ENCODE measurements at places on chromosomes 11 and 22. TPM values are rescaled to one million over a fixed set of nuclear protein-coding genes. Genes with fewer than 3 reads are reported as not detected.

DNA sequence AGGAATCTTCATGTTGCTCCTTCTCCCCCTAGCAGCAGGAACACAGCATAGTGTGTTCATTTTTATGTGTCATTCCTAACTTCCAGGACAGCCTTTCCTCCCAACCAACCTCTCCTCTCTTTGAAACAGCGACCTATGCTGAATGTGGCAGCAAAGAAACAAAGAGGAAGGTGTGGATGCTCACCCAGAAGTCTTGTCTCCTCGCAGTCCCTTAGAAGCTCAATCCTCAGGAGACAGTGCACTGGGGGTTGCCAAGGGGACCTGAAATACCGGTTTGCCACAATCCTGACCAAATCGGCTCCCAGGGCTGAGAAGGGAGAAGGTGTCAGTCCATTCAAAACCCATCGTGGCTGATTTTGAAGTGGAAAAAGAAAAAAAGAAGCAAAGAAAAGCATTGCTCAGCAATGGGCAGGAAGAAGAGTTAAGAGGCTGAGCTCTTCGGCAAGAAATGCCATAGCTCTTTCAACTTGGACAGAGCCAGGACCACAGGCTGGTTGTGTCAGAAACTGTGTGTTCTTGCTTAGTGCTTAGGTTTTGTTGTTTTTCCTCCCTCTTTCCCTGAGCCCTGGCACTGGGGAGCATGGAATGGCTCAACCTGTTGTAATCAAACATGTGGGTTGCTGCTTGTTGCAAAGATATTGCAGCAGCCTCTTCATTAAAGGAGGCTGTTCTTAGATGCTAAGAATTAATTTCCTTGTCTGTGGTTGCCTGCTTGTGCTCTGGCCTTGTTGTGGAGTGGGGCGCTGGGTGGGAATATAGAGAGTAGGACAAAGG lies 30.4 kb upstream of the TENM4 start:
- H3K27ac ChIP-seq, result no peak overlapping the region
- H3K4me3 ChIP-seq, result no peak overlapping the region
- no peaks in the 10 kb centered on the region for H3K27me3 ChIP-seq
- H3K4me1 ChIP-seq, result peaks cover 8% of the 10 kb centered on the region
- no peak for DNase-seq

OR8D1 gene
- not detected for total RNA-seq

OTOG gene
- not detected for total RNA-seq

DNA sequence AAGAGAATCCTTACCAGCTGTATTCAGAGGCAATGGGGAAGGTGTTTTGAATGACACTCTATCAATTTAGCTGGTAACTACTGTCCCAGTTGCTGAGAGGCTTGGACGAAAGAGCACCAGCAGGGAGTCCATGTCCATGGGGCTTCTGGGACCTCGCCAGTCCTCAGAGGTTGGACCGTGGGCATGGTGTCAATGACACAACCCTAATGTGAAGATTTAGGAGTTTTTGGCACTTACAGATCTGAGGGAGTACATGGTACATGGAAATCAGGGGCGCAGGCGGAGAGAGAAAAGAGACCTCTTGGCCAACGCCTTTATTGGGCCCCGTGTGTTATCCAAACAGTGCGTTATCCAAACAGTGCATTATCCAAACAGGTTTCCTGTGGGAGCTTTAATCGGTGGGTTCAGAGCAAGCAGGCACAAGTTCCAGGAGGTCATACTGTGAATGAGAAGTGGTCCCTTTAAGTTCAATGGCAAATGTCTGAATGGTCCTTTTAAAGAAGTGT lies 169.1 kb upstream of the B3GAT1 start:
- H3K4me3 ChIP-seq, result no peak overlapping the region
- DNase-seq, result peak; percentile 33
- no peaks in the 10 kb centered on the region for H3K4me1 ChIP-seq
- H3K36me3 ChIP-seq, result no peaks in the 10 kb centered on the region
- peaks cover 33% of the 10 kb centered on the region for H3K27me3 ChIP-seq
- no peak overlapping the region for H3K27ac ChIP-seq

- H3K4me3 ChIP-seq, result no peak overlapping the region
- peaks cover 71% of the 10 kb centered on the region for H3K4me1 ChIP-seq
- no peaks in the 10 kb centered on the region for H3K36me3 ChIP-seq
- no peaks in the 10 kb centered on the region for H3K27me3 ChIP-seq
These were observed 139.6 kb downstream of the TRPC6 start for GRCh38 chr11:101444164-101444563.

WT1 gene
- total RNA-seq, result not detected

GRCh38 chr11:57502376-57502775 lies 13.1 kb downstream of the SLC43A1 start:
- no peak overlapping the region for H3K4me3 ChIP-seq
- DNase-seq, result no peak
- H3K27me3 ChIP-seq, result no peaks in the 10 kb centered on the region
- H3K4me1 ChIP-seq, result peaks cover 11% of the 10 kb centered on the region
- H3K27ac ChIP-seq, result no peak overlapping the region
- no peaks in the 10 kb centered on the region for H3K36me3 ChIP-seq

CATSPER1 gene
- not detected for total RNA-seq

PHLDA2 gene
- 63.9 TPM for total RNA-seq

- no peaks in the 10 kb centered on the region for H3K4me1 ChIP-seq
- no peak overlapping the region for H3K27ac ChIP-seq
- H3K27me3 ChIP-seq, result peaks cover 19% of the 10 kb centered on the region
- no peak overlapping the region for H3K4me3 ChIP-seq
These were observed 10.1 kb upstream of the SCN2B start for GRCh38 chr11:118186346-118187107.

GRCh38 chr11:75184757-75185425 lies 34.0 kb downstream of the SLCO2B1 start:
- peak; percentile 42 for DNase-seq
- H3K36me3 ChIP-seq, result no peaks in the 10 kb centered on the region
- no peak overlapping the region for H3K27ac ChIP-seq
- no peak overlapping the region for H3K4me3 ChIP-seq
- H3K27me3 ChIP-seq, result peaks cover 10% of the 10 kb centered on the region

GRCh38 chr11:119422809-119423508 lies at the start of gene THY1:
Gene THY1, minus strand, starts transcription at chr11:119423172. Its CDS starts 2,267 bp downstream, at chr11:119420905.
- peaks cover 12% of the 10 kb centered on the region for H3K36me3 ChIP-seq
- no peaks in the 10 kb centered on the region for H3K27me3 ChIP-seq
- no peak for DNase-seq
- peaks cover 52% of the 10 kb centered on the region for H3K4me1 ChIP-seq
- peak within 1 kb of the TSS; percentile 87 for H3K27ac ChIP-seq

- no peaks in the 10 kb centered on the region for H3K4me1 ChIP-seq
- peaks cover 17% of the 10 kb centered on the region for H3K27me3 ChIP-seq
- DNase-seq, result peak; percentile 83
- peaks cover 3% of the 10 kb centered on the region for H3K36me3 ChIP-seq
- H3K4me3 ChIP-seq, result no peak overlapping the region
These were observed 16.2 kb upstream of the MUC5B start for GRCh38 chr11:1206391-1207271.

TBX10 gene
- total RNA-seq, result not detected

- H3K4me3 ChIP-seq, result no peak overlapping the region
- no peaks in the 10 kb centered on the region for H3K36me3 ChIP-seq
- H3K27me3 ChIP-seq, result no peaks in the 10 kb centered on the region
- no peak overlapping the region for H3K27ac ChIP-seq
- H3K4me1 ChIP-seq, result peaks cover 3% of the 10 kb centered on the region
These were observed 355.7 kb downstream of the MN1 start for GRCh38 chr22:27445881-27446280.

DNA sequence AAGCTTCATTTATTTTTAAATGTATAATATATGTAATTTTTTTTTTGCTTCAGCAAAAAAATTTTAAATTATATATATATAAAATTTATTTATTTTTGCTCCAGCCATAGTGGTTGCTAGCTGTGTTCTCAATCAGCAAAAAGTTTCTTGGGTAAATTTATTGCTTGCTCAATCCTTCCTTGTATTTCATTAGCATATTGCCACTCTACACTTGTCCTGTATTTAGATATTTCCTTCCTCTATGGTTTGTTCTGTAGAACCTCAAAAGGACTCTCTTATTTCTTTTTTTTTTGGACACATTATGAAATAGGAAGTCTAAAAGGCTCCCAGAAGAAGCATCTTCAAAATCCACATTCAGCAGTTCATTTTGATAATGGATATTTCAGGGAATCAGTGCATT lies 2.3 kb downstream of the PTPRJ start:
- H3K4me1 ChIP-seq, result peaks cover 26% of the 10 kb centered on the region
- H3K27ac ChIP-seq, result no peak overlapping the region
- DNase-seq, result no peak

Data from chondrocyte (in vitro differentiated cells).